ENCODE measurements at places on chromosomes 7 and 10. TPM values are rescaled to one million over a fixed set of nuclear protein-coding genes. Genes with fewer than 3 reads are reported as not detected.
A peak's percentile ranks its signal among the peaks of the same experiment; 100 is the strongest.

SPAM1 gene
- total RNA-seq, result not detected

WNT2 gene
- not detected for total RNA-seq

CUBN gene
- total RNA-seq, result 6.7 TPM

DNA sequence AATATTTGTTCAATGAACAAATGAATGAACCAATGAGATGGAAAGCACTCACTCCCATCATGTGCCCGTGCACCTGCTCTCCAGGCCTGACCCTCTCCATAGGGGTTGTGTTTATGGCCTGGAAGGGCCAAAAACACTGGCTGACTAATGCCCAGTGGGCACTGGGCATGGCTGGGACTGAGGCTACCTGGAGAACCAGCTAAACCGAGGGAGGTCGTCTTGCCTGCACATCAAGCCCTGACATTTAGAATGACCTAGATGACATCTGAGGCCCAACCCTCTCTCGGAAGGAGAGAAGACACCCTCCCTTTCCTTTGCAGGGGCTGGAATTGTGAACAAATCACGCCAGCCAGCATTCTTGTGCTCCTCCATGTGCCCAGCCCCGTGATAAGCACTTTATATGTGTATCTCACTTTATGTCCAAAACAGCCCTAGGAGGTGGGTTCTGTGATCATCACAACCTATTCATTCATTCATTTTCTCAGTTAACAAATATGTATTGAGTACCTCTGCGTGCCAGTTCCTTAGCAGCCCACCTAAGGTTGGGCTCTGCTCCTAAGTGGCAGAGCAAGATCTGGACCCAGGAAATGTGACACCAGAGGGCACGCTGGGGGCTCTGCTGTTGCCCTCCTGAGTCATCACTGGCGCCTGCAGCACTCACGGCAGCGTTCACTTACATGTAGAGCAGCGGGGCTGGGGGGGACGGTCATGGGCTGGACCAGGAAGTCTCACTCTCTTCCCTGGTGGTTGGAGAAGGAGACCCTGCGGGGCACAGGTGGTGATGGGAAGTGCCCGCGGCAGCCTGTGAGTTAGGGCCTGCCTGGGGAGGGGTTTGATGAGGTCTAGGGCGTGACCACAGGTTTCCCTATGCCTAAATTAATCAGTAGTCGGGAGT is 52.0 kb downstream of the TSPAN15 start:
- no peak for DNase-seq

DNA sequence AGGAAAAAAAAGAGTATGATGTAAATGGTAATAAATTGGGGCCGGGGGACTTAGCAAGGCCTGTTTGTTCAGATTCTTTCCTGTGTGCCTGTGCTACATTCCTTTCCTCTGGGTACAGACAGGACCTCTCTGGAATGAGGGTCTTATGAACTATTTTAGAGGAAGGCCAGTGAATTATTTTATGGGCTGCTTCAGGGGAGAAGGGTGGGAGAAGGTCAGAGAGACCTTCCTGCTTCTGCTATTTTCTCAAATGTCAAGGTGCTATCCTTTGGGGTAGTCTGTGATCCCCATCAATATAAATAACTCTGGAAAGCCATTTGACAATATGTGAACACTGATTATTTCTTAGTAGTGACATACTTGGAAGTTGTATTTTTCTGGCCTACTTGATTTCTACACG is 426.5 kb downstream of the SH2D4B start:
- no peak for DNase-seq

- DNase-seq, result no peak
These were observed 41.4 kb downstream of the SYPL1 start for GRCh38 chr7:106070567-106071254.

DNA sequence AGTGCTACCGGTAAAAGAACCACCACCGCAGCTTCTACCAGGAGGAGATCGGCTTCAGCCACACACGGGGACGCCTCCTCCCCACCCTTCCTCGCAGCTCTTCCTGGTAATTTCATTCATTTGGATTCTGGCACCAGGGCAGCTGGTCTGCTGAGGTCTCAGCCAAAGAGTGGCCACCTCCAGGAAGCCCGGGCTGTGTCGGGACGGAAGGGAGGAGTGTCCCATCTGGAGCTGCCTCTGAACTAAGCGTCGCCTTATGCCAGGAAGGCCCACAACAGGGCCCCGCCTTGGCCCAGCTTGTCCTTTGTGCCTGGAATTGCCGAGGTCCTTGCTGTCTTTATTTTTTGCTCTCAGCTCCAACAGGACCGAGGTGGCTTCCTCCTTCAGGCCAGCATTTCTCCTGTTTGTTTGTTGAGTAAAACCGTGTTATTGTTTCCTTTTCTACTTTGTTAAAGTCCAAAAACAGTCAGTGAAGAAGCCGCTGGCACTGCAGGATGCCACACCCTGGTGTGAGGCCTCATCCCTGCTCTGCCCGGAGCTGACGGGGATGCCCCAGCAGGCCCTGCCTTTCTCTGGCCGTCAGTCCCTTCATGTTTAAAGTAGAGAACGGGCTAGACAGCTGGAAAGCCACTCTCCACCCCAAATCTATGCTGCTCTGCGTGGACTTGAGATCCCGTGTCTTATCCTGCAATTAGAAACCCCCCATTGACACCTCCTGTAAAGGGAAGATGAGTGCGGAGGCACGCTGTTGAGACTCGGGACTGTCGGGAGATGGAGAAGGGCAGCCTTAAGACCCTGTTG is 24.5 kb upstream of the TTYH3 start:
- peak; percentile 33 for DNase-seq

GRCh38 chr7:134470864-134471263 is 12.0 kb upstream of the AKR1B1 start:
- no peak for DNase-seq

- DNase-seq, result no peak
These were observed 51.1 kb downstream of the SPOCK2 start for GRCh38 chr10:72037266-72037665.

- peak; percentile 17 for DNase-seq
These were observed 6.9 kb downstream of the PRKAR2B start for GRCh38 chr7:107051376-107051775.

DNA sequence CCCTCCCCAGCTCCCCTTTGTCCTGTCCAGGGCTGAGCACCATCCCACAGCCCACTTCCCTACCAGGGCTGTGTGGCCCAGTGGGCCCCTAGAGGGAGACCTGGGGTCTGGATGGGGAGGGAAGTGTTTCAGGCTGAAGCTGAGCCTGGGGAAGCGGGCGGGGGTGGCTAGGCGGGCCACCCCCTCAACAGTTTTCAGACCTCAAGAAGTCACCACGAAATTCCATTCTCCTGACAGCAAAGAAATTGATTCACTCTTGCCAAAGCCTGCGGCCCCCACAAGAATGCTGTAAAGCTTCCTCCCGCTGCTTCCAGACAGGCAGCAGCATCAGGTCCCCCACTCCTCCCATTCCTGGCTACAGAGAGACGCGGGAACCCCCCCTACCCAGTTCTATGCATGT is 2.5 kb upstream of the LFNG start:
- no peak for DNase-seq

- no peak for DNase-seq
These were observed 55.8 kb downstream of the AKR1B1 start for GRCh38 chr7:134403062-134403461.

DNA sequence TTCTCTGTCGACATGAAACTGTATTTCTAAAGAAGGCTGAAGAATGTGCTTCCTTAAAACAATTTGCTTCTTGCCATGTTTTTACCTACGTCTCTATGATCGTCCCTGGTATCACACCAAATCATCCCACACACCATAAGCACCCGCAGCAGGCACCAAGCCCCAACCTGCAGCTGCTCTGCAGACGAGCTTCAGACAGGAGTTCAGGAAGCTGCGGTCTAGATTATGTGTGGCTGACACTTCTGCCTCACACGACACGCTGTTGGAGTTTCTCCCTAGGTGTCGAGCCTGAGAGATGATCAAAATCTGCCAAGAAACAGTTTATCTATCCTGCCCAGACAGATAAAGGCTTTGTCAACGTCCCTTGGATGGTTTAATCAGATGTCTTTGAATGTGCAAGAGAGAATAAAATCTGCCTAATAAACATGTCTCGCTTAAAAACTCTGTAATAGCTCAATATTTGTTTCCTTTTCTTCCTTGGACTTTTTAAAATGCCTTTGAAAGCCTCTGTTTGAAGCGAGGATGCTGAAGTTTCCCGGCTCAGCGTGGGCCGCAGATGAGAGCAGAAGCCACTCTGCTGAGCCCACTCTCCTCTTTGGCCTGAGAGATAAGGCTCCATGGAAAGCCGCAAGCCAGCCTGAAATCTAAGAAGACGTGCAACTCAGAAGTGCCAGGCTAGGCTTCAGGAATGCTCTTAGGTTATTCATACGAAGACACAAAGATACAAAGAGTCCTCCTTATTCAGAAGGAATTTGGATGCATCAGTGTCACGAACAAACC is 158.3 kb upstream of the PFKP start:
- no peak for DNase-seq

GRCh38 chr7:116588225-116588624 is 63.4 kb downstream of the CAV1 start:
- peak; percentile 79 for DNase-seq

Measured in dermis microvascular lymphatic vessel endothelial cell (primary cell).